ENCODE measurements at places on chromosomes 2 and 18.

DNA sequence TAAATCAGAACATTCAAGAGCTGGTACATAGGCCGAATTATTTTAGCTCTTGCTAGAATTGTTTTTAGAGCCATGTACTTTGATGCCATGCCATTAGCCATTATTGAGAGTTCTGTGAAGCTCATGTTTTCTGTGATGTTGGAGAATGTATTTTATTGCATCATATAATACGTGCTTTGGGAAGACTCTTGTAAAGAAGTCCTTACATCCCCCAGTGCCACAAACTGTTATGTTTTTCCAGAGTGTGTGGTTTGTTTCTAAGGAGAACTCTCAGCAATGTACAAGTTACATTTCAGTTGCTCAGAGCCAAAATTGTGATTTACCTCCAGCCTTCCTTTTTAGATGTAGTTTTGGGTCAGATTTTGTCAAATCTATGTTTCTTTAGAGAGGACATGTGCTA, 148.6 kb downstream of the HAUS1 start:
- no peak for DNase-seq

GRCh38 chr2:102606353-102606752, 13.0 kb upstream of the SLC9A2 start:
- no peak for DNase-seq

GRCh38 chr18:48854780-48855179, 96.0 kb downstream of the SMAD7 start:
- DNase-seq = no peak

DNA sequence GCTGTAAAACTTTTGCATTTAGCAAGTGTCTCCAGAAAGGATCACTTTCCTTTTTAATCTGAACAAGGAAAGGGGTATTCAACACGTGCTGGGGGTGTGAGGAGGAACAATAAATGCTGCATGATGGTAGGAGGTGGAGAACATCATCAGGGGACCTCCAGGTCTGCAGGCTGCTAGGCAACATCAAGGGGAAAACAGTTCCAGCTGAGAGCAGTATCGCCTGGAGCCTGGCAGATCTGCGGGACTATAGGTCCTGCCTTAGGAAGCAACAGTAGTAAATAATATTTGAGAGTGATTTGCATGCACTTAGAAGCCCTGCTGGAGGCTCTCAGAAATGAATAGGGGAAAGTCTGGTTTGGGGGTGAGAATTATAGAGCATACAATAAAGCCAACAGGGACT, 175.6 kb downstream of the SUCLG1 start:
- DNase-seq = no peak

- no peak for DNase-seq
Observed at GRCh38 chr18:22613058-22613690, 195.5 kb upstream of the CTAGE1 start.

DNA sequence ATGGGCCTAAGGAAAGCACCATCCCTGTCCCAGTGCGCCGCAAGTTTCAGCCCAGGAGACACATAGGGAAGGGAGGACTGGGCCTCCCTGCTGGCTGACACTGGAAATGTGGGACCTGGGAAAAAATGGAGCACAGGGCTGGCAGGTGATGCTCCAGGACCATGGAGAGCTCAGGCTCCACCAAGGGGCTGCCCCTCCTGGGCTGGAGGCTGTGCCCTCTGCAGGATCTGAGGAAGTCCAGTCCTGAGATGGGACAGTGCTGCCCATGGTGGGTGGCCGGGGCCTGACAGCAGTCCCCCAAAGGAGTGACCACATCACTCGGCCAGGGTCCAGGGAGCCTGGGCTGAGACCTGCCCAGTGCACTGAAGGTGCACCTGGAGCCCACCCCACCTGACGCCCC, 108.6 kb upstream of the TEKT4 start:
- no peak for DNase-seq

DNA sequence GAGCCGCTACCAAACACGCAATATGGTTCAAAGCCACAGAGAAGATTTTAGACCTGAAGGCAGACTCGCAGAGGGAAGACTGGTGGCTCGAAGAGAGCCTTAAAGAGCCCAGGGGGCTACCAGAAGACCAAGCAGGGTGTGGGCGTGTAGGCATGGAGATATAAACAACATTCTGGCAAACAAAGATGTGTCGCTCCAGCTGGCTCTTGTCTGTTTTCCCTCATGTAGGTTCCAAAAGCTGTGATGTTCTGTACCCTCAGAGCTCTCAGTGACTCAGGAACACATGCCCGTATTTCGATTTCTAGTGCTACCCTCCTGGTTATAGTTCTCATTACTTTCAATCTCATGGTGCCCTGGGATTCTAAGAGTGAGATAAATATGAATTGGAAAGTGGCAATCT, 44.5 kb downstream of the DOCK10 start:
- DNase-seq = no peak

Measured in HCT116 (cell line).